ENCODE measurements at places on chromosomes 12 and 14. TPM values are rescaled to one million over a fixed set of nuclear protein-coding genes. Genes with fewer than 3 reads are reported as not detected.

Gene ANKRD33
- polyA plus RNA-seq: not detected

Gene LRTM2
- polyA plus RNA-seq: not detected

Gene SLC5A8
- polyA plus RNA-seq: not detected

Gene MGAT4C
- 11.8 TPM for polyA plus RNA-seq

Gene FAM181A
- not detected for polyA plus RNA-seq

Gene CD69
- 0.24 TPM for polyA plus RNA-seq

Gene SPTLC2
- polyA plus RNA-seq: 30.0 TPM

Gene SYNE3
- polyA plus RNA-seq: 1.6 TPM

Gene PLEKHD1
- polyA plus RNA-seq: 46.0 TPM

Gene C12orf50
- polyA plus RNA-seq: not detected

Gene PRR4
- polyA plus RNA-seq: 22.1 TPM

Gene NID2
- polyA plus RNA-seq: not detected

Gene OTOGL
- polyA plus RNA-seq: 0.07 TPM

Gene FAM222A
- polyA plus RNA-seq: 45.3 TPM

Gene CLEC7A
- not detected for polyA plus RNA-seq

Gene CLEC4E
- not detected for polyA plus RNA-seq

Gene KCNC2
- not detected for polyA plus RNA-seq

Gene IGF1
- 53.0 TPM for polyA plus RNA-seq

Gene MAP3K9
- polyA plus RNA-seq: 7.7 TPM

Gene KCNMB4
- polyA plus RNA-seq: 86.5 TPM

Gene CCDC184
- polyA plus RNA-seq: 41.6 TPM

Gene GPR33
- polyA plus RNA-seq: not detected

Gene C1QL4
- polyA plus RNA-seq: not detected

Gene TAS2R42
- not detected for polyA plus RNA-seq

Gene GXYLT1
- 2.8 TPM for polyA plus RNA-seq

Gene GZMH
- polyA plus RNA-seq: not detected
